ENCODE measurements at places on chromosomes 3 and 15.

GRCh38 chr15:88388686-88389085 is 78.5 kb downstream of the MRPL46 start:
- DNase-seq = no peak

- no peak for DNase-seq
Observed at GRCh38 chr15:80744826-80745225, 34.3 kb upstream of the CEMIP start.

GRCh38 chr3:151351219-151351618 is 21.9 kb upstream of the P2RY13 start:
- no peak for DNase-seq

- DNase-seq = no peak
Observed at GRCh38 chr3:112482675-112483074, 16.6 kb downstream of the BTLA start.

GRCh38 chr3:34200576-34200975 is 402.1 kb downstream of the PDCD6IP start:
- DNase-seq = no peak

Data from right cardiac atrium (tissue), 5 donors.